ENCODE measurements at places on chromosomes 13 and 19. TPM values are rescaled to one million over a fixed set of nuclear protein-coding genes. Genes with fewer than 3 reads are reported as not detected.
A peak's percentile ranks its signal among the peaks of the same experiment; 100 is the strongest.

PLEKHA4 gene
- polyA plus RNA-seq = 4.5 TPM

DNA sequence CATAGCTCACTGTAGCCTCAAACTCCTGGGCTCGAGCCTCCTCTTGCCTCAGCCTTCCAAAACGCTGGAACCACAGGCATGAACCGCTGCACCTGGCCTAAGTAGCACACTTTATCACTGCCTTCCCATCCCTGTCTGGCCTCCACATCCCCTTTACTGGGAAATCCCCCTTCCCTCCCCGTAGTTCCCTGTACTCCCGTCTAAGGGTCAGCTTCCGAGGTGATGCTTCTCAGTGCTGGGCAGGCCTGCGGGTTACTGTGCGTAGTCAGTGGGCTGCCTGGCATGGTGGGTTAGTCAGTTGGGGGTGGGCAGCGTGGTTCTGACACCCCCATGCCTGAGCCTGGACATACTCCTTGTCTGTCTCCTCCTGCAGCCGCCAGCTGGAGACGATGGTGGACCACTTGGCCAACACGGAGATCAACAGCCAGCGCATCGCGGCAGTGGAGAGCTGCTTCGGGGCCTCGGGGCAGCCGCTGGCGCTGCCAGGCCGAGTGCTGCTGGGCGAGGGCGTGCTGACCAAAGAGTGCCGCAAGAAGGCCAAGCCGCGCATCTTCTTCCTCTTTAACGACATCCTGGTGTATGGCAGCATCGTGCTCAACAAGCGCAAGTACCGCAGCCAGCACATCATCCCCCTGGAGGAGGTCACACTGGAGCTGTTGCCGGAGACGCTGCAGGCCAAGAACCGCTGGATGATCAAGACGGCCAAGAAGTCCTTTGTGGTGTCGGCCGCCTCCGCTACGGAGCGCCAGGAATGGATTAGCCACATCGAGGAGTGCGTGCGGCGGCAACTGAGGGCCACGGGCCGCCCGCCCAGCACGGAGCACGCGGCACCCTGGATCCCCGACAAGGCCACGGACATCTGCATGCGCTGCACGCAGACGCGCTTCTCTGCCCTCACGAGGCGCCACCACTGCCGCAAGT is 8.4 kb downstream of the PLEKHF1 start:
- H3K27me3 ChIP-seq = no peaks in the 10 kb centered on the region
- H3K27ac ChIP-seq = no peak overlapping the region
- H3K36me3 ChIP-seq = no peaks in the 10 kb centered on the region

GRCh38 chr19:10226376-10227025 is 4.6 kb downstream of the S1PR2 start:
- H3K27ac ChIP-seq = no peak overlapping the region
- H3K36me3 ChIP-seq = no peaks in the 10 kb centered on the region
- DNase-seq = no peak

- H3K4me3 ChIP-seq = no peak overlapping the region
- DNase-seq = no peak
- no peaks in the 10 kb centered on the region for H3K36me3 ChIP-seq
- no peak overlapping the region for H3K27ac ChIP-seq
Measured at GRCh38 chr19:29524201-29524911, 1.4 kb upstream of the VSTM2B start.

DNA sequence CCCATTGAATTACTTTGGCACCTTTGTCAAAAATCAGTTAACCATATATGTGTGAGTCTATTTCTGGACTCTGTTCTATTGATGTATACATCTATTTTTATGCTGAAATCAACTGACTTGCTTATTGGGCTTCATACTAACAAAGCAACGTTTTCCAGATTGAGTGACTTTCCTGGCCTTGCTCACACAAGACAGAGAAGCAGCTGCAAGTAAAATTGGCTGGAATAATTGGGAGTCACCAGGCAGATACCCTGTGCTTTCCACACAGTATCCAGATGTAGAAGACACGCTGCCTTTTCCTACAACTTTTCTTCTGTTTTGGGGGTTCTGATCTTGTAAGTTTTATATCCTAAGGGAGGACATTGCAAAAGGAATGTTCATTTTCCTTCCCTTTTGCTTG is 11.2 kb downstream of the METTL21C start:
- peaks cover 6% of the 10 kb centered on the region for H3K36me3 ChIP-seq
- no peak overlapping the region for H3K27ac ChIP-seq
- H3K27me3 ChIP-seq = no peaks in the 10 kb centered on the region
- H3K4me3 ChIP-seq = no peak overlapping the region
- no peaks in the 10 kb centered on the region for H3K4me1 ChIP-seq

DNA sequence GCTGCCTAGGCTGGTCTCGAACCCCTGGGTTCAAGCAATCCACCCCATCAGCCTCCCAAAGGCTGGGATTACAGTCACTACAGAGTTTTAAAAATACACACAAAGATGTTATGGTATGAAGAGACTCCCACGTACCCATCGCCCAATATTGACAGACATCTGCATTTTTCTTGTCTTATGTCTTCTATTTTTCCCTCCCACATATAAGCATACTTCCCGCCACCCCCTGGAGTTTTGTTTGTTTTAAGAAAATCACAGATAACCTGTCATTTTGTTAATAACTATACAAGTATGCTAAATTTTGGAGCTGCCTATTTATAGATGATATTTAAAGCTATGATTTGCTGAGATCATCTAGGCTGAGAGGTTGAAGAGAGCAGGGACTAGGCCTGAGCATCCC is 6.2 kb upstream of the SMG9 start:
- H3K36me3 ChIP-seq = no peaks in the 10 kb centered on the region
- no peak overlapping the region for H3K27ac ChIP-seq
- H3K27me3 ChIP-seq = no peaks in the 10 kb centered on the region
- peaks cover 31% of the 10 kb centered on the region for H3K4me1 ChIP-seq
- H3K4me3 ChIP-seq = no peak overlapping the region

- H3K27me3 ChIP-seq = peaks cover 5% of the 10 kb centered on the region
- no peak for DNase-seq
- H3K4me1 ChIP-seq = no peaks in the 10 kb centered on the region
- no peak overlapping the region for H3K4me3 ChIP-seq
Measured at GRCh38 chr19:5478241-5478924, 23.2 kb downstream of the ZNRF4 start.

DNA sequence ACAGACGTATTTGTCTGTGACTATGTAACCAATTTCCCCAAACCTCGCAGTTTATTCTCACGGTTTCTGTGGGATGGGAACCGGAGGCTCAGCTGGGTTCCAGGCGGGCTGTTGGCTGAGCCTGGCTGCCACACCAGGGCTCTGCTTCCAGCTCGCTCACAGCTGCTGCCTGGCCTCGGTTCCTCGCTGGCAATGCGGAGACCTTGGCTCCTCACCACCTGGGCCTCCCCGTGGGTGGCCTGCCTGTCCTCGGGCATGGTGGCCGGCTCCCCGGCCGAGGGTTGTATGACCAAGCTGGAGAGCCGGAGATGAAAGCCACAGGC is 218.9 kb upstream of the MAB21L1 start:
- H3K27ac ChIP-seq = no peak overlapping the region
- no peak for DNase-seq
- H3K27me3 ChIP-seq = peaks cover 8% of the 10 kb centered on the region
- no peak overlapping the region for H3K4me3 ChIP-seq
- H3K36me3 ChIP-seq = no peaks in the 10 kb centered on the region
- no peaks in the 10 kb centered on the region for H3K4me1 ChIP-seq

DNA sequence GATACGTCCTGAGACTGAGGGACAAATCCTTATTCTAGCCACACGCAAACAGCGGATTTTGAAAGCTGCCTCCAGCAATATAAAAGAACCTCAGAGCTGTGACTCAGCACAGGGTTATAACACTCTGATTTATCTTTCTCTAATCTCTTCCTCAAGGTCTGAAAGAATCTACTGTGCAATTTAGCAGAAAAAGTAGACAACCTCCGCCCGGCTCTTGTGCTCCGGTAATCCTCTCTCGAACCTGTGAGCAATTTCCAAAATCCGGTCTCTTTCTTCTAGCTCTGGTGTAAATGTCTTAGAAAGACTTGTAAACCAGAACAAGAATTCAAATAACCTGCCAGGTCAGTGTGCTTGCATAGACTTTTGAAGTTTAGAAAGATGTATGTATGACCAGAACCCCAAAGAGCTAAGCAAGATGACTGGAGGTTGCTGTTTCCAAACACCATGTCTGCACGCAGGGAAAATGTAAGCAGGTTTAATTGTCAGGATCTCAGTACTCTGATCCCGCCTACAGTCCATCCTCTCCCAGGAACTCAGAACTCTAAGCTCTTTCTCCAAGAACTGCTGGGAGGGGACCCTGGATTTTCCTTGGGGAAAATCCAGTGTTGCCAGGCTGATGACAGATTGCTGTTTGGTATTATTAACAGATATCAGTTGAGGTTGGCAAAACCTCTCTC is 338.1 kb downstream of the RFC3 start:
- DNase-seq = peak; percentile 73
- peaks cover 61% of the 10 kb centered on the region for H3K4me1 ChIP-seq
- H3K27ac ChIP-seq = peak overlapping the region; percentile 95
- no peak overlapping the region for H3K4me3 ChIP-seq
- H3K27me3 ChIP-seq = no peaks in the 10 kb centered on the region

- peaks cover 3% of the 10 kb centered on the region for H3K27me3 ChIP-seq
- H3K27ac ChIP-seq = no peak overlapping the region
- H3K4me3 ChIP-seq = no peak overlapping the region
- peaks cover 22% of the 10 kb centered on the region for H3K4me1 ChIP-seq
- no peaks in the 10 kb centered on the region for H3K36me3 ChIP-seq
Measured at GRCh38 chr19:43774103-43774939, 6.5 kb downstream of the KCNN4 start.

MBD3L2 gene
- not detected for polyA plus RNA-seq

KLK15 gene
- polyA plus RNA-seq = not detected

REX1BD gene
- 115 TPM for polyA plus RNA-seq

DNA sequence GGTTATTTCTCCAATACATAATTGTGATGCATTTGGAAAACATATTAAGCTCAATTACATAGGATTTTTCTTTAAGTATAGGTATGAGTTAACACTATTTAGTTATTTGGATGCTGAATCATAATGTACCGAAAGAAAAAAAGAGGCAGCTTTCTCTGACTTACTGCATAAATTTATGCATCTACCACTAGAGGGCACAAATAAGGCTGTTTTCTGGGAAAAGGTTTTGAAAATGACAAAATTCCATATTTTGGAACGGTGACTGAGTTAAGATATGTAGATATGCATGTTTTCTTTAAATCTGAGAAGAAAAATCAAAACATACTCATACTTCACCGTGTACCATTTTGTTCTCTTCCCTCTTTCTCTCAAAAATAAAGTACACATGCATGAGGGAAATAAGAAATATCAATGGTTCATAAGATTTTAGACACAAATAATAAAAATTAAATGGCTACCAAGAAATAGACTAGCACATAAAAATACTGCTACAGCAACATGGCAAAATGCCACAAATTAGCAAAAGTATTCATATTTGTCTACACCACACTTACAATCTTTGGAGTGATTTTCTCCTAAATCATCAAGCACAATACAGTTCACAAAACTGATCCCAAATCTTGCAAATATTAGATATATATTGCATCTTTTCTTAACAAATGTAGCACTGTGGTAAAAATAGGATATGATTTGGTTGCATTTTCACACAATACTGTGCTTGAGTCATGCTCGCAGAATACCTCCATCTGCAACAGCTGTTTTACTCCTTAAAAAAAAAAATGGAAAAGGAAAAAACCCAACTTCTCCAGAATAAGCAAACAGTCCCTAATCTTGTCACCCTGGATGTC is 260.0 kb downstream of the FGF14 start:
- H3K4me3 ChIP-seq = no peak overlapping the region
- H3K4me1 ChIP-seq = no peaks in the 10 kb centered on the region
- H3K36me3 ChIP-seq = no peaks in the 10 kb centered on the region
- H3K27ac ChIP-seq = no peak overlapping the region
- H3K27me3 ChIP-seq = peaks cover 2% of the 10 kb centered on the region
- DNase-seq = peak; percentile 25

DNA sequence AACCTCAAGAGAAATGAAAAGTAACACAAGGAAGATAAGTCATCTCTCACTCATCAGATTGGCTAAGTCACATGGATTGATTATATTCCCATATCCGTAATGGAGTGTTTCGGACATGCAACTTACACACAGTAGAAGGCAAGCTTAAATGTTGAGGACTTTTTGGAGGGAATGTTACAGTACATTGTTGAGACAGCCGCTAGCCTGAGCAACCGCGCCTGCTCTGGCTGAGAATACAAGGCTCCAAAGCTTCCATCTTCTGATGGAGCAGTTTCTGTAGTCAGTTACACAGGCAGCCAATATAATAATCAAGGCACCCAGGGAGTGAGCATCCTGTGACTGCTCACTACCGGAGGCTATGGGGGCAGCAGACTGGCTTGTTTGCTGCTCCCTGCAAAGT is 1.0 kb upstream of the CRYL1 start:
- H3K36me3 ChIP-seq = no peaks in the 10 kb centered on the region
- peak; percentile 51 for DNase-seq
- no peak overlapping the region for H3K4me3 ChIP-seq
- H3K27me3 ChIP-seq = no peaks in the 10 kb centered on the region

NLRP9 gene
- not detected for polyA plus RNA-seq

PSG3 gene
- polyA plus RNA-seq = not detected

NTN5 gene
- 0.18 TPM for polyA plus RNA-seq

PPM1N gene
- polyA plus RNA-seq = 0.59 TPM

DNA sequence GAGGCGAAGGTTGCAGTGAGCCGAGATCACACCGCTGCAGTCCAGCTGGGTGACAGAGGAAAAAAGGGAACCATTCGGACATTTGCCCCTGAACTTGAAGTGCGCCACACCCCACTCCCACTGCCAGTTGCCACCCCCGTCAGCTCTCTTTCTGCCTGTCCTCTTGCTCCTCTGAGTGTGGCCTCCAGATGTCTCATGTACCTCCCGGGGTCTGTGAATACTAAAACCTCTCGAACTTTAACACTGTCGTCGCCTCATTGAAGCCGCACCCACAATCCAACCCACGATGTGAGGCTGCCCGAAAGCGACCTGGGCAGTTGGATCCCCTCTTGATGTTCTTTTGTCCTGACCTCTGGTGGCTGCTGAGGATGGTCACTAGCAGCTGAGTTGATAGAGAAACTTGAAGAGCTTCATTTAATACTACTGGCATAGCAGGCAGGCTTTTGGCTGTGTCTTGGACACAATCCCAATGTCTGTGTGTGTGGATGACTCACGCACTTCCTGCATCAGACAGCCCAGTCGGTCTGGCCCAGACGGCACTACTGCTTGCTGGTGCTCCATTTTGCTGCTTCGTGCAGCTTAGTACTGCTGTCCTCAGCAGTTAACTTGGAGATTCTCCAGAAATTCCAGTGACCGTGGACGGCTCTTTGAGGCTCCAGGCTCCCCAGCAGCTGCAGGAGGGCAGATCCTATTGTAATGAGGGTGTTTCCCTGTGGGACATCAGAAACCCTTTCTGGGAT is 4.2 kb downstream of the FPR3 start:
- H3K4me1 ChIP-seq = no peaks in the 10 kb centered on the region
- no peaks in the 10 kb centered on the region for H3K27me3 ChIP-seq
- DNase-seq = peak; percentile 67
- H3K36me3 ChIP-seq = no peaks in the 10 kb centered on the region
- no peak overlapping the region for H3K4me3 ChIP-seq

GRCh38 chr13:99774644-99775043 is 196.9 kb downstream of the ZIC5 start:
- no peaks in the 10 kb centered on the region for H3K27me3 ChIP-seq
- no peak overlapping the region for H3K4me3 ChIP-seq
- no peaks in the 10 kb centered on the region for H3K4me1 ChIP-seq

All from endothelial cell of umbilical vein (primary cell).